Myometrial cell (primary cell): ENCODE measurements at places on chromosomes 7 and 10. TPM values are rescaled to one million over a fixed set of nuclear protein-coding genes. Genes with fewer than 3 reads are reported as not detected.

Gene PODXL
- total RNA-seq, result 3.2 and 5.3 TPM in 2 replicates

Gene CDNF
- total RNA-seq, result 0.86 and 3.0 TPM in 2 replicates

Gene CFAP70
- 0.18 and 0.29 TPM in 2 replicates for total RNA-seq

Gene ZSWIM8
- total RNA-seq, result 54.8 and 57.4 TPM in 2 replicates

Gene AGAP3
- total RNA-seq, result 29.6 and 36.9 TPM in 2 replicates

Gene C10orf62
- total RNA-seq, result not detected in 2 replicates

Gene KIFBP
- 48.4 and 56.2 TPM in 2 replicates for total RNA-seq

Gene RSPH10B2
- not detected in 2 replicates for total RNA-seq

Gene MORN4
- 7.8 and 18.4 TPM in 2 replicates for total RNA-seq

Gene RAB19
- total RNA-seq, result not detected in 2 replicates

Gene KCND2
- 1.2 and 1.4 TPM in 2 replicates for total RNA-seq

Gene AFAP1L2
- 2.3 and 6.3 TPM in 2 replicates for total RNA-seq

Gene PLEKHS1
- total RNA-seq, result not detected in 2 replicates

Gene SPDYE2
- not detected in 2 replicates for total RNA-seq

Gene PPIF
- 46.8 and 63.4 TPM in 2 replicates for total RNA-seq

Gene POP7
- total RNA-seq, result 43.2 and 51.6 TPM in 2 replicates

Gene MACC1
- under 0.01 TPM in 1 of 2 replicates, not detected in the other for total RNA-seq

Gene SPDYE11
- total RNA-seq, result not detected in 2 replicates

Gene PON1
- total RNA-seq, result not detected in 2 replicates

Gene PNLIP
- not detected in 2 replicates for total RNA-seq

Gene XRCC2
- total RNA-seq, result 2.3 and 2.8 TPM in 2 replicates

Gene TMEM196
- not detected in 2 replicates for total RNA-seq

Gene AUTS2
- under 0.01 and 4.1 TPM in 2 replicates for total RNA-seq

Gene ASB15
- not detected in 2 replicates for total RNA-seq

Gene MNX1
- total RNA-seq, result not detected in 2 replicates

Gene COMTD1
- total RNA-seq, result 10.5 and 25.4 TPM in 2 replicates

Gene TSPAN12
- total RNA-seq, result 0.29 and 1.1 TPM in 2 replicates

Gene HYAL4
- not detected in 2 replicates for total RNA-seq

Gene LIPK
- not detected in 2 replicates for total RNA-seq

Gene CDK1
- 51.2 and 52.5 TPM in 2 replicates for total RNA-seq

Gene AS3MT
- total RNA-seq, result 6.4 and 7.5 TPM in 2 replicates

Gene GTF2I
- total RNA-seq, result 71.4 and 79.9 TPM in 2 replicates

Gene ADAM12
- 16.7 and 22.2 TPM in 2 replicates for total RNA-seq

Gene BICC1
- total RNA-seq, result 11.9 and 13.5 TPM in 2 replicates

Gene STEAP4
- under 0.01 TPM in 1 of 2 replicates, not detected in the other for total RNA-seq

Gene PAOX
- 8.6 and 12.9 TPM in 2 replicates for total RNA-seq

Gene SDK1
- total RNA-seq, result 0.89 and 2.0 TPM in 2 replicates

Gene OR2A12
- total RNA-seq, result not detected in 2 replicates

Gene AKR1B15
- not detected in 2 replicates for total RNA-seq

Gene ATAD1
- total RNA-seq, result 23.1 and 31.5 TPM in 2 replicates

Gene PTPN20
- total RNA-seq, result 0.29 and 0.35 TPM in 2 replicates

Gene ZNF804B
- total RNA-seq, result not detected in 2 replicates

Gene SPDYE6
- total RNA-seq, result not detected in 2 replicates

Gene H2BK1
- total RNA-seq, result not detected in 2 replicates

Gene HTR7
- 0.18 and 0.29 TPM in 2 replicates for total RNA-seq

Gene USP6NL
- total RNA-seq, result 6.1 and 8.9 TPM in 2 replicates

Gene ASB4
- total RNA-seq, result not detected in 2 replicates

Gene SYNPO2L
- under 0.01 and 0.18 TPM in 2 replicates for total RNA-seq

Gene KMT2E
- total RNA-seq, result 17.7 and 22.5 TPM in 2 replicates

Gene GNAT3
- total RNA-seq, result not detected in 2 replicates

Gene ABCB1
- total RNA-seq, result 0.18 TPM in 1 of 2 replicates, not detected in the other

Gene RSPH10B
- not detected in 2 replicates for total RNA-seq

Gene ANKRD7
- total RNA-seq, result 0.18 and 2.6 TPM in 2 replicates

Gene MAD1L1
- total RNA-seq, result 53.3 and 55.3 TPM in 2 replicates

Gene BAG3
- 38.1 and 40.6 TPM in 2 replicates for total RNA-seq

Gene AKR1E2
- total RNA-seq, result 2.0 and 6.4 TPM in 2 replicates
